ENCODE measurements at places on chromosomes 3 and 15.
A peak's percentile ranks its signal among the peaks of the same experiment; 100 is the strongest.

GRCh38 chr3:141236361-141236760 is 4.7 kb downstream of the PXYLP1 start:
- no peak for DNase-seq

DNA sequence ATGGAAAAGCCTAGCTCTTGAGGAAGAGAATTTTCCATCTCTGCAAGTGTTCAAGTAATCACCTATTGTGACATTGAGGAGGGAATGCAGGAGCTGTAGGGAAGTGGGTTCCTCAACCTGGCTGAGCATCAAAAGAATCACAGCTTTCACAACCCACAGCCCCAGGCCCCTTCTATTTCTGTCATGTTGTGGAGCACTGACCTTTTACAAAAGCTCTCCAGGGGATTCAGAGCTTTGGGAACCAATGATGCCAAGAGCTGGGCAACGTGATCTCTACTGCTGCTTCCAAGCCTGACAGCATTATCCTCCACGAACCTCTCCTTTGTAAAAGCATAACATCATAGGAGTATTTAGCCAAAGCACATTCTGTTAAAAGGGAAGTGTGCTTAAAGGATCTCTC is 231.1 kb downstream of the ADAMTS9 start:
- DNase-seq, result no peak

- no peak for DNase-seq
These were observed 107.1 kb downstream of the OXSM start for GRCh38 chr3:25897019-25897418.

GRCh38 chr15:93111451-93111850 is 22.4 kb upstream of the RGMA start:
- no peak for DNase-seq

DNA sequence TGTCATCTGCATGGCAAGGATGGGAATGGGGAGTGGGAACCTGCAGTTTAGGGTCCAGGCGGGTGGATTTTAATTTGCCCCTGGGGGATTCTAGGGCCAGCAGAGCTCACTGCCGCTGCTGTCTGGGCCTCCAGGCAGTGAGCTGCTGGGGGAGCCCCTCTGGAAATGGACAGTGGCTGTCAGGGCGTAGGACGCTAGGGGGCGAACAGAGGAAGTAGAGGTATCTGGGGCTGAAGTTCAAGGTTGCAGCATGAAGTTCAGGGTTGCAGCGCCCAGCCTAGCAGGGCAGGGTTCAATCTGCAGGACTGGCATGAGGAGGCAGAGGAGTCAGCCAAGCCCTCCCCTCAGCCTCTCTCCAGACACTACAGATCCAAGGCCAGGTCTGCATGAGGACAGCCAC is 49.5 kb downstream of the APBA2 start:
- peak; percentile 44 for DNase-seq

DNA sequence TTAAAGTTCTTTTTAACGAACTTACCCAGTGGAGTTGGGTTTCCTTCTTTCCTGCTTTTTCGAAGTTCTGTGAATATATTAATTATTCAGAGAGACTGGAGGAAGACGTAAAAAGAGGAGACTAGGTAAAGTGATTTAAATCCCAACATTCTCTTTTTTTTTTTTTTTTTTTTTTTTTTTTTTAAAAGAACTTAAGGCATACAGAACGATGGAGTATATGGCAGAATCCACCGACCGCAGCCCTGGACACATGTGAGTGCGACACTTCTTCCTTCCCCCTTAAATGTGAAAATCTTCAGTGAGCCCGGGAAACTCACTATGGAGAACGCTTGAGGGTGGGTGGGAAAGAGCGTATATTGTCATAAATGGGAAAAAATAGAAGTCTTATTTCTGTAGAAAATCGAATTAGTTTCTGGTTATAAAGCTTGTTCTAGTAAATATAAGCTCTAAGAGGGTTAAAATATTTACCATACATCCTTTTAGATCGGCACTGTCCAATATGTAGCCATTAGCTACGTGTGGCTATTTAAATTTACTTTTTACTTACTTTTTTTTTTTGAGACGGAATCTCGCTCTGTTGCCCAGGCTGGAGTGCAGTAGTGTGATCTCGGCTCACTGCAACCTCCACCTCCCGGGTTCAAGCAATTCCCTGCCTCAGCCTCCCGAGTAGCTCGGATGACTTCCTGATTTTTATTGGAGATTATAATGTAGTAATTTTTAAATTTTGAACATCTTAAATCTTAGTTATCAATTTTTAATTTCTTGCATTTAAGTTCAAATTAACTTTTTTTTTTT is 892 bp downstream of the NMD3 start:
- DNase-seq, result no peak

DNA sequence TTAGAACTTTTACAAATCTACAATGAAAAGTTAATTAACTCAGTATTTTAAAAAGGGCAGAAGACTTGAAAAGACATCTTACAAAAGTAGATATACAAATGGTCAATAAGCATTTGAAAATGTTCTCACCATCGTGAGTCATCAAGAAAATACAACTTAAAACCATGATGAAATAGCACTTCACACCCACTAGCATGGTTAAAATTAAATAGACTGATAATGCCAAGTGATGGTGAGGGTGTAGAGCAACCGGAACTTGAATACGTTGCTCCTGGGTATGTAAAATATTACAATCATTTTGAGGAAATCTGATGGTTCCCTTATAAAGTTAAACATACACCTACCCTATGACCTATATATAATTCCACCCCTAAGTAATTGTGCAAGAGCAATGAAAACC is 319.8 kb upstream of the UMPS start:
- DNase-seq, result no peak

DNA sequence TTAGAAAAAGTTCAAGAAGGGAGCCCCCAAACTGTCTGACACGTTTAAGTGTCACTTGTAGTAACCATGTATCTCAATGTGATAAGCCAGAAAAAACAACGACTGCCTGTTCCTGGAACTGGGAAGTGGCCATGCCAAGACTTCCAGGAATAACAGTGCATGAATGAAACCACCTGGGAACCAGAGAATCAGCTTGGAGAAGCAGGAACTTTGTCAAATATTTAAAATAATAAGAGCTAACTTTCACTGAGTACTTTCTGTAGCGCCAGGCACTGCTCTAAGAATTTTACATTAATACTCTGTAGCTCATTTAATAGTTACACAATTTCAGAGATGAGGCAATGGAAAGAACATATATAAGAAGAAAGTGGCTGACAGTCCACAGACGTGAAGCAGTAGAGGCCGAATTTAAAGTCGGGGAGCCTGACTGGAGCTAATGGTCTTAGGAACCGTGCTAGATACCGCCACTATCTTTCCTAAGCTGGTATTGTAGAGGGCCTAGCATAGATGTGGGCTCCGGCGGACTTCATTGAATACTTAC is 876 bp downstream of the PLSCR1 start:
- DNase-seq, result no peak

GRCh38 chr15:66829551-66830121 is 127.6 kb downstream of the SMAD6 start:
- no peak for DNase-seq

- no peak for DNase-seq
These were observed 1.1 kb downstream of the CNBP start for GRCh38 chr3:129182390-129183185.

DNA sequence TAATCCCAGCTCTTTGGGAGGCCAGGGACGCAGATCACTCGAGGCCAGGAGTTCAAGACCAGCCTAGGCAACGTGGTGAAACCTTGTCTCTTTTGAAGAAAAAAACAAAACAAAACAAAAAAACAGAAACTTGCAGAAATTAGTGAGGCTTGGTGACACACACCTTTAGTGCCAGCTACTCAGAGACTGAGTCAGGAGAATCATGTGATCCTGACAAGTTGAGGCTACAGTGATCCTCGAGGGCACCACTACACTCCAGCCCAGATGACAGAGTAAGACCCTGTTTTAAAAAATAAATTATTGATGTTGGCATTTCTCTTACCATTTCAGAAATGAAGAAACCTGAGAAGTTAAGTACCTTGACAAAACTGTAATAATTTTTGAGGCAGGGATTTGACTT is 44.6 kb upstream of the CCNB2 start:
- DNase-seq, result no peak

GRCh38 chr3:183634707-183635106 is 716 bp upstream of the KLHL24 start:
- no peak for DNase-seq

GRCh38 chr3:188594139-188594538 is 440.2 kb downstream of the LPP start:
- no peak for DNase-seq

DNA sequence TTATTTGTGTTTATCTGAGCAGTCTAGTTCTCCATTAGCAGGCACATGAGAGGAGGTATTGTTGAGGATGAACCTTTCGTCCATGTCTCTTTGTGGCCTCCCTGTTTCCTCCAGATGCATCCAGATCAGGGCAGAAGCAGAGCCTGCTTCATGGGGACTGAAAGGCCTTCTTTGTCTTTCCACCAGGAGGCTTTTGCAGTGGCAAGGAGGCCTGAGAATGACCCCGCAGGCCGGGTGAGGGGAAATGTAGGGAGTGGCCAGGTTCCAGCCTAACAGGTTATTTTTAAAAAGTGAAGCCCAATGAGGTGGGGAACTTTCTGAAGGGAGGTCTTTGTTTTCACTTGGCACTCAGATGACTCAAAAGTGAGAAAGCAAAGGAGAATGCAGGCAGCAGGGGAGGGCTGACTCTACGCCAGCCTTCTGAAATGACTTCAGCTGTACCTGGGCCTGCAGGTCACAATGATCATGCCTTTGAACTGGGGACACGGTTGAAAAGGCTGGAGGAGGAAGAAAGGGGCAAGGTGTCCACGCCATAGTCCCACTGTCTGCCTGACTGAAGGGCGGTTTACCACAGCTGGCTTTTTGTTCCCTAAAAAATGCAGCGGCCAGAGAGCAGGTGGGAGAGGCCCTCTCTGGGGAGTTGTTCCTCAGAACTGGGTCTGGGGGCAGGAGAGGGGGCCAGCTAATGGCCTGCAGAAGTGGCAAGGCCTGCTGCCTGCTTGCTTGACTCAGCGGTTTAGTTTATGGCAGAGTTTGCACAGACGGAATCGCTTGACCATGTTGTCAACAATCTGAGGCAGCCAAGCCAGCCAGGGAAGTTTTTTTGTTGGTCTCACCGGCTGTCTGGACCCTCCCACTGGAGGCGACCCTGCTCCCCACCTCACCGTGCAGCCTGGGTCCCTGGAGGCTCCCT is 28.7 kb downstream of the CMTM7 start:
- DNase-seq, result no peak

- peak; percentile 55 for DNase-seq
These were observed at the start of gene GCHFR for GRCh38 chr15:40763801-40764628. TSS of gene GCHFR (plus strand) at chr15:40764068. CDS start at chr15:40764181, 113 bp downstream.

GRCh38 chr3:122676759-122677158 is 3.9 kb upstream of the PARP14 start:
- DNase-seq, result no peak

DNA sequence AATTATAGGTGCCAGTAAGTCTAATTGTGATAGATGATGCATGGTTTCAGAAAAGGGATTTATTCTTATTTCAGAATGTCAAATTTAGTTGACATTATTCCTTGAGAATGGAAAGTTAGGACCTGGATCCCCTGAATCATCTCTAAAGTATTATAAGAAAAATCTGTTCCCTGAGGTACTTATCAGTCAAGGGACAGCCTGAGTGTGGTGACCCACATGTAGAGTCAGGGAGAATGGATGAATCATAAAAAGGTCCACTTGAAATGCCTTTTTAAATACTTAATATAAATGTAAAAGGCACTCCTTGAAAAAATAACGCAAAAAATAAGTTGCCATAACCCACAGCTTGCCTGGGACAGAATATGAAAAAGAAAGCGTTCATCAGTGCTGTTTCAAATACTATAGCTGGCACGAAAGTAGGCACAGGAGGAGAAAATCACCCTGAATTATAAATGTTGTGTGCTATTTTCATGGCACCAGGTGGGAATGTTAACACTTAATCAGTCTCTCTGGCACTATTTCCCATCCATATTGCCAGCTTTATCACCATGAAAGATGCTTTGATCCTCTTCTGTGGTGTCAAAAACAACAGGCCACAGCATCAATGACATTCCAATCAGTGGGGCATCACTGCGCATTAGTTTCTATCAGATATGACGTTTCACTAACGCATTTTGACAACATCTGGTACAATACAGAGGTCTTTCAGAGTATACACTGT is 208.5 kb downstream of the EPHA3 start:
- no peak for DNase-seq

DNA sequence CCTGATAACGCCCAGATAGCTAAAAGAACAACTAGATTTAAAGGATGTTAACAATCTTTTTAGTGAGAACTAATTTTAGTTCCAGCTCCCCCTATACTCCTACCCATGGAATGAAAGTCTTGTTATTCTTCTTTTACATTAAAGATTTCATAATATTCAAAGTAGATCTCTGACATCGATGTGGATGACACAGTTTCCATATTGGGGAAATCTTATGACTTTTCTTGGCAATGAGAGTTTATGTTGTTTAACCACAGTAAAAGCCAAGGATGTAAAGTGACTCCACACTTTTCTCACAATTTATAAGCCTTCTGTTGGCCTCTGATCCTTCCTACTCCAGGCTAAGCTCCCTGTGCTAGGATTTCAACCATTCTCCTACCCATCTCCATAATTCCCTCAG is 332.6 kb upstream of the KCNMB2 start:
- DNase-seq, result no peak

DNA sequence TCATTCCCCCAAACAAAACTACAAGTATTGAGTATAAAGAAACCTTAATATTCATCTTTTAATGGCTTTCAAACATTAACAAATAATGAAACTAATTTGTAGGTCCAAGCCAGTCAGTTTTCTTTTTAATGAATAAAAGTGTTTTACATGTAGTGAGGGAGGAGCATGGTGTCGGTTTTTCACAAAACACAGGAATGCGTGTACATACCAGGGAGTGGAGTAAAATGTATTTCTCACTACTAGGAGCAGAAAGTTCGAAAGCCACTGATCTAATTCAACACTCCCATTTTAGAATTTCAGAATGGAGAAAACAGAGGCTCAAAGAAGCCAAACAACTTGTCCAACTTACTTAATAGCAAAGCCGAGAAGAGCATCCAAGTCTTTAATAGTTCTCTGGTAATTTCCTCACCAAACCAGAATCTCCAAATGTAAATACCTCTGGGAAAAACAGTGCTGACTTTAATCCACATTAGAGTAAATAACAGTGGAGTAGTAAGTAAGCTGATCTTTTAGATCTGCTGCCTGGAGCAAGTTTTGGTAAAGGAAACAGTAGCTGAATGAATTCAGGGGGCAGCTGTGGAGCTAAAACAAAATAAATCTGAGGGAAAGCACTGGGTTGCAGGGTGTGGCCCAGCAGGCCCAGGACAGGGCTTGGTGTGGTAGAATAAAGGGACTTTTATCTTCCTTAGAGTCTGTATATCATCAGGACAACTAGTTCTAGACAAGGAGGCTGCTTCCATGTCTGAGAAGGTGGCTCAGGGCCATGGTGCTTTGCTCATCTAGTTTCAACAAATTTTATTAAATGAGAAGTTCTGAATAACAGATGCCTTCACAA is 7.9 kb downstream of the ANP32A start:
- no peak for DNase-seq

Measured in stimulated activated naive CD4-positive, alpha-beta T cell (primary cell).